Renal pelvis (tissue), 12 donors: ENCODE measurements at places on chromosomes 6 and 20. TPM values are rescaled to one million over a fixed set of nuclear protein-coding genes. Genes with fewer than 3 reads are reported as not detected.

The SNAP25 gene
- 6.7 TPM for polyA plus RNA-seq

The MYLK2 gene
- polyA plus RNA-seq = 0.91 TPM

The HCRTR2 gene
- polyA plus RNA-seq = 0.23 TPM

The MYCT1 gene
- 16.2 TPM for polyA plus RNA-seq

The CYP24A1 gene
- polyA plus RNA-seq = 0.81 TPM

The PKIB gene
- 1.6 TPM for polyA plus RNA-seq

The NKX2-2 gene
- polyA plus RNA-seq = 0.07 TPM

The VNN1 gene
- polyA plus RNA-seq = 0.14 TPM
